Spleen (tissue), 13 donors: ENCODE measurements at places on chromosomes 11 and 22. TPM values are rescaled to one million over a fixed set of nuclear protein-coding genes. Genes with fewer than 3 reads are reported as not detected.

ABTB2 gene
- 2.4 TPM for total RNA-seq

OR4A16 gene
- total RNA-seq = not detected

MS4A7 gene
- total RNA-seq = 250 TPM

JAM3 gene
- total RNA-seq = 23.5 TPM

DNA sequence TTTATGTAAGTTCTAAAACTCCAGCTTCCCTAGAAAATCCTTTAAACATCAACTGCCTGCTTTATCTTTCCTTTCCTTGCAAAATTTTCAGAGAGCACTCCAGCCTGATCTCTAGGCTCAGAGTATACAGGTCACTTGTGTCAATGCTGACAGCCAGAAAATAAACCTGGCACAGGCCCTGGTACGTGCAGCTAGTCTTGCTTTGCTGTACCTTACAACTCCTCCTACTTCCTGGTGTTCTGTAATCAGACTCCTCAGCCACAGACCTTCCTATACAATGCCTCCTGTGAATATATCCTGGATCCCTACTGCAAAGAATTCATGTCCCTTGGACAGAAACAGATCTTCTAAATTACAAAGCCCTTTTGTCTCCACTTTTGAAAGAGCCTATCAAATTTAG lies 24.2 kb upstream of the TMEM123 start:
- DNase-seq = no peak
- peaks cover 8% of the 10 kb centered on the region for H3K4me1 ChIP-seq
- no peak overlapping the region for H3K27ac ChIP-seq
- H3K4me3 ChIP-seq = no peak overlapping the region

DNA sequence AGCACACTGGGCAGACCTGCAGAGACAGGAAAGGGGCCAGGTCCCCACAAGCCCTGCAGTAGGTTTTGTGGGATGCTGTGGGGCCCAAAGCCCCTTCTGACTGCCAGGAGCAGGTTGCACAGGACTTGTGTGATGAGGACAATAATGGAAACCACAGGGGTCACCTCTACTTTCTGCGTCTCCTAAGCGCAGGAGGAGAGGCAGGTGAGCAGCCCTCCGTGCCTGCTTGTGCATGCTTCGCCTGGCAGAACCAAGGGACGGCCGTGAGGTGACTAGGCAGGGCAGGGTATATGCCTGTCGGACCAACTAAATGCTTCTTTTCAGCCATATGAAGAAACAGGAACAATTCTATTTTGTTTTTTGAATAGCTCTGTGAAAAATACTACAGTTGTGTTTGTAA lies 77.9 kb upstream of the PITPNB start:
- peaks cover 19% of the 10 kb centered on the region for H3K36me3 ChIP-seq
- no peak overlapping the region for H3K27ac ChIP-seq
- H3K27me3 ChIP-seq = no peaks in the 10 kb centered on the region
- H3K4me1 ChIP-seq = no peaks in the 10 kb centered on the region

- H3K36me3 ChIP-seq = no peaks in the 10 kb centered on the region
- peaks cover 45% of the 10 kb centered on the region for H3K4me1 ChIP-seq
- H3K4me3 ChIP-seq = peak overlapping the region; percentile 70
Observed at GRCh38 chr11:11843211-11843621, 1.4 kb downstream of the USP47 start.

DNA sequence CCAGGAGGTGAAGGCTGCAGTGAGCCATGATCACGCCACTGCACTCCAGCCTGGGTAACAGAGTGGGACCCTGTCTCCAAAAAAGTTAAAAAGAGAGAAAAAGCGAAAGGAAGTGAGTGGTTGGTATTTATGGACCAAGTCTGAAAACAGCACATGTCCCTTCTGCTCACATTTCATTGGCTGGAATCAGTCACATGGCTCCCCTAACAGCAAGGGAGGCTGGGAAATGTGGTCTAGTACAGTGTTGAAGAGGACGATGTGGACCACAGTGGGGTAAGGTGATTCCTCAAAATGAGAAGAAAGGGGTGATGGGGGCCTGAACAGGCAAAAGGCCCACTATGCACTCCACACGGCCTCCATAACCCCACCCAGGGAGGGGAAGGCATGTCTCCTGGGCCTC lies 32.5 kb upstream of the SMTN start:
- peak overlapping the region; percentile 69 for H3K27ac ChIP-seq
- H3K27me3 ChIP-seq = no peaks in the 10 kb centered on the region
- no peaks in the 10 kb centered on the region for H3K36me3 ChIP-seq
- no peak for DNase-seq
- peaks cover 17% of the 10 kb centered on the region for H3K4me1 ChIP-seq

GRCh38 chr22:38989466-38989865 lies 7.3 kb downstream of the APOBEC3B start:
- no peaks in the 10 kb centered on the region for H3K27me3 ChIP-seq
- H3K27ac ChIP-seq = no peak overlapping the region
- DNase-seq = no peak

DNA sequence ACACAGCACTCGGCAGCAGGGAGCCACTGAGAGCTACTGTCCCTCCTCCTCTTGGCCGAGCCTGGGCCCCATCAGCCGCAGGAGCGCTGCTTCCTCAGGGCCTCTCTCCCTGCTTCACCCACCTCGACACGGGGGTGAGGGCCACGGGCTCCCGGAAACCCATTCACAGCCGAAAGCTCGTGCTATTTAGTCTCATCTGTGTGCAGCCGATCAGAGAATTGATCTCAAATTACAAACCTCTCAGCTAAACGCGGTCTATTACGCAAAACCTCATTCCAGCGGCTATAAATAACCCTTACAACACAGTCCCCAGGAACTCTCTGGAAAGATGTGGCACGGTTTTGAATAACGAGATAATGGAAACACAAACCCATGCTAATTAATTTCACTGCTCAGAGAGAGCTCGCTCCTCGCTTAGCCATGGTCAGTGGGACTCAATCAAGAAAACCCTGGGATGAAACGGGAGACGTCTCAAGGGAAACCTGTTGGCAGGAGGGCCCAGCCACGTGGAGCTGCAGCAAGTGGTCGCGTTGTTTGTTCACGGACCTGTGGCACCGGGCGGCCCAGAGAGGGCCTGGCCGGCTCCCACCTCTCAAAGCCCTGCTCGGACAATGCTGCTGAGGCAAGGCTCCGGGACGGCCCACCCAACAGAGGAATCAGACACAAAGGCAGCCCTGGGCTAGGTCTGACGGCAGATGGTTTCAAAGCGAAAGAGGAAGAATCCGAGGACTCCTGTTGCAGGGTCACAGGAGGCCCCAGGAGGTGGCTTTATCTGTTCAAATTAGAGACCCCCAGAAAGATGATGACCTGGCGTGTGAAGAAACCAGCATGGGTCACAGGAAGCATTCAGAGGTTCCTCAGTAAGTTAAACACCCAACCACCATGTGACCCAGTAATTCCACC lies 210.5 kb downstream of the CTTN start:
- H3K4me1 ChIP-seq = peaks cover 22% of the 10 kb centered on the region
- DNase-seq = no peak
- H3K4me3 ChIP-seq = no peak overlapping the region

DNA sequence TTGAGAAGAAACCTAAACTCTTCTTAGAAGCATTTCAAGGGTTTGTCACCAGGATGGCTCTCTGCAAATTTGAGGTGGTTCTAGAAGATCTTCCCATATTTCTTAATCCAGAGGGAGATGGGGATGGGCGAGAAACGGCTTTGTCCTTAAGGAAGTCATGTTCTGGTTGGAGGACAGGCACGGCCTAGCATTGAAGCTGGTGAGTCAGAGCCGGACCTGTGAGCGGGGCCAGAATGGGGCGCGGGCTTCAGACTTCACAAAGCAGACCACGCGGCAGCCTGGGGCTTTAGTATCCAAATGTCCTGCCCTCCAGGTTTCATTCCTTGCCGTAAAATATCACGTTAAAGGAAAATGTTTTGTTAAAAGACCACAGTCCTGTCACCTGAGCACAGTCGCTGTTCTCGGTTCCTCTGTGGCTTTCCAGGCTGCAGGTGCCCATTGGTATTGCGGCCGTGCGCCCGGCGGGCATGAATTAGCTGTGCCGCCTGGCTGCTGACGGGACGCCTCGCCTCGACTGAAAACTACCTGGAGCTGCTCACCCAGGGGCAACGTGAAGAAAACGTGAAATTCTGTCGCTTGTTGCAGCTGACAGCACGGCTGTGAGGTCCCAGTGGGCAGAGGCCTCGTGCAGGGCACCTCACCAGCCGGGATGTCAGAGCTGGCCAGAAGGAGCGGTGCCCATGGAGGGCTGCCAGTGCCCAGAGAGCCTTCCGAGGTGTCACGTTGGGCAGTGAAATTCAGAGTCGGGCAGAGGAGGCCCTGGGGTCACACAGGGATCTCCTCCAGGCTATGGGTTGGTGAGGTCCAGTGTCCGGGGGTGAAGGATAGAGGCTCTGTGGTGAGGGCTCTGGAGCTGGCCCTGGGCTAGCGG lies 59.0 kb downstream of the LRP5 start:
- peaks cover 25% of the 10 kb centered on the region for H3K4me1 ChIP-seq
- peak overlapping the region; percentile 58 for H3K27ac ChIP-seq
- peaks cover 11% of the 10 kb centered on the region for H3K27me3 ChIP-seq
- peaks cover 7% of the 10 kb centered on the region for H3K36me3 ChIP-seq
- H3K4me3 ChIP-seq = no peak overlapping the region

- no peak overlapping the region for H3K4me3 ChIP-seq
- no peaks in the 10 kb centered on the region for H3K36me3 ChIP-seq
- peaks cover 8% of the 10 kb centered on the region for H3K4me1 ChIP-seq
- H3K27ac ChIP-seq = no peak overlapping the region
Observed at GRCh38 chr11:35335226-35335625, 84.1 kb downstream of the SLC1A2 start.

GRCh38 chr11:40179541-40179940 lies 1279.9 kb downstream of the LRRC4C start:
- H3K27me3 ChIP-seq = no peaks in the 10 kb centered on the region
- no peaks in the 10 kb centered on the region for H3K36me3 ChIP-seq
- H3K4me3 ChIP-seq = no peak overlapping the region
- no peak for DNase-seq
- no peak overlapping the region for H3K27ac ChIP-seq
- no peaks in the 10 kb centered on the region for H3K4me1 ChIP-seq
